T-helper 22 cell (primary cell): ENCODE measurements at places on chromosomes 13 and 19.

DNA sequence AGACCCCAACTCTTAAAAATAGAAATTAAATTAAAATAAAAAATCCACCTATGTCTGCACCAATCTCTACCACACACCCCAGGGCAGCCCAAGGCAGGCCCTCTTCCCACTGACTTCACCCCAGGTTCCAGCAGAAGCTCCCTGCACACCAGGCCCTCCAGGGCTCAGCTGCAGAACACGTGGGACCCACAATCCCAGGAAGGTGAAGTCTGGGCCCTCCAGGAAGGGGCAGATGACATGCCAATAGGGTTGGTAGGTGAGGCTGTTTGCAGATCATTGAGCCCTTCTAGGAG lies 19.2 kb upstream of the VSTM2B start:
- no peak for DNase-seq

DNA sequence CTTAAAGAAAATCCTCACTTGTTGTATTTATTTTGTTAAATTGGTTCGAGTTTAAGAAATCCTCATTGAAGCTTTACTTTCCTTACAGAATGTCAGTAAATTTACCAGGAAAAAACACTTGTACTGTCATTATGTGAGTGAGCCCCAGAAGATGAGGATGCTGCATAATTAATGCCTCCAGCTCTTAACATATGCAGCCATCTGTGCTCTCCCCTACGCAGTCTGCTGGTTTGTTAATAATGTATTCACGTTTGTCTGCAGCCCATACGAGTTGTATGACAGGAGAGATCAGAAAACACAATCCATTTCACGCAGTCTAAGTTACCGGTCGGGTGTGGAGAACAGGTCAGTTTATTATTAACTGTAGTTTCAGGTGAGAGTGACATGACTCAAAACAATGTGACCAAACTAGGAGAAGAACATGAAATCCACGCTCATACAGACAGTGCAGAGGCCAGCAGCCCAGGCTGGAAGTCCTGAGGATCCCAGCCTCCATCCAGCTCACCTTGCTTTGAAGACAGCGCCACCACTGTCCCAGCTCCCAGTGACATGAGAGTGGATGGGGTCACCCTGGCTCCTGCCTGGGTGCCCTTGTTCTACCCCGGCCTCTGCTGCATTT lies 19.8 kb upstream of the ATP11A start:
- DNase-seq: no peak

GRCh38 chr13:41179593-41180250 lies 14.6 kb downstream of the KBTBD7 start:
- DNase-seq: no peak

- DNase-seq: no peak
These were observed 4.8 kb upstream of the ECH1 start for GRCh38 chr19:38836159-38836982.

GRCh38 chr13:78601874-78602560 lies 1.3 kb downstream of the POU4F1 start:
- no peak for DNase-seq

- no peak for DNase-seq
These were observed 22.9 kb downstream of the MBNL2 start for GRCh38 chr13:97245011-97245410.

DNA sequence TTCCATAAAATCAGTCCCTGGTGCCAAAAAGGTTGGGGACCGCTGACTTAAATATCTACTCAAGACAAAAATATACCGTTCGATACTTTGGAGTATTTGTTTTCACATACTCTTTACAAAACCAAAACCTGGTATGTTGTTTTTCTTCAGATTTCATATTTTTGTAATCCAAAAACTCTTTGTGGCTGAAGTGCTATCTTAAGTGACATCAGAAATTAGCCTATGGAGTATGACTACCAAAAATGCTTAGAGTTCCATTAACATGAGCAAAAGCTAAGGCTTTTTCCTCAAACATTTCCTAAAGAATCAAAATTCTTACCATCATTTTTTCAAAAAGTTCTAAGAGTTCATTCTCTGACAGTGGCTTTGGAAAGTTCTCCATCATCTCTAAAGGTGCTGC lies 52.0 kb downstream of the DIAPH3 start:
- no peak for DNase-seq

DNA sequence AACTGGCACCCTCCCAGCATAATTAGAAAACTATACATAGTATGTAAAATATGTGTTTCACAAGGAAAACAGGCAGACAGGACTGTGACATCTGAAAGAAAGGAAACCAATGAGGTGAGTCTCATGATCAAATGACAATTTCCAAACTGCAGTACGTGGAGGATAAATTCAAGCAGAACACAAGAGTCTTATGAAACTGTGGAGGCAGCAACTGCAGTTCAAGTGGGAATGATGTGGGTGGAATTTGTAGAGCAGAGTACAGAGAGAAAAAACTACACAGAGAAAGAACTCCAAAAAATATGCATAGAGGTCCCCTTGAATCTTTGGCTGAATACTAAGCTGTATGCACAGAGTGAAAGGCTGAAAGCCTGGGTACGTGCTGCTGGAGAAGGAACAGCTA lies 9.7 kb downstream of the SIGLEC6 start:
- DNase-seq: no peak

DNA sequence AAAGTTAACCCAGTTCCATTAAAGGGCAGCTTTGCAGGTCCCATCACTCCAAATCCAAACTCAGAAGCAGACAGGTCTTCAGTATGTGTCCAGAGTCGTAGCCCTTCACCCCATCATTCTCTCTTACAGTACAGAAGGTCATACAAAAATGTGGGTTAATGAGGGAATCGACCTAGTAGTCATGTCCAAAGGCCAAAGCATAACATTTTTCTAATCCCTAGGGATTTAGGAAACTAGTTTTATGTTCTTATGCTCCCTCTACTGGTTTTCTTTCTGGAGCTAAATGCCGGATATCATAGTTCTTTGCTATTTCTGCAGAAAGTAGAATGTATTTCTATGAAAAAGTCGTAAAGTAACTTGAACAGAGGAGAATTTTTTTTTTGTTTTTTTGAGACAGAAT lies 72.2 kb downstream of the DHRS12 start:
- DNase-seq: no peak

GRCh38 chr13:41673640-41674039 lies 216.3 kb downstream of the RGCC start:
- no peak for DNase-seq

- no peak for DNase-seq
These were observed 18.3 kb downstream of the CCDC97 start for GRCh38 chr19:41328157-41328841.

DNA sequence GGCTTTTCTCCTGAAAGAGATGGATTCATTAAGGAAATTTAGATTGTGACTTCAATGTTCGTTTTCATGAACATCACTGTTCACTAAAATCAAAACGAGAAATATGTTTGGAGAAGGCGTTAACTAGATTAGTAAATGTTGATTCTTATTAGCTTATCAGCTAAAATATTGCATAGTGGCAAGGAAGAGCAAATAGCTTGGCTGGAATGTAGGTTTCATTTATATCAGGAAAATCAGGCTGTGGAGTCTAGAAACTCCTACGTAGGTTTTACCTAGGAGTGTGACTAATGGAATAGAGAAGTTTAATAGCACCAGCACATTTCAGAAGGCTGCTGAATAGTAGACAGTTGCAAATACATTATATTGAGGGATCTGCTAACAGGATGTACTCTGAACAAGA lies 344.9 kb downstream of the LIG4 start:
- DNase-seq: no peak

GRCh38 chr13:26962671-26963070 lies 202.1 kb upstream of the GPR12 start:
- no peak for DNase-seq

GRCh38 chr13:23458989-23459388 lies 25.5 kb upstream of the SACS start:
- DNase-seq: no peak

GRCh38 chr19:16258440-16258903 lies 60.8 kb downstream of the AP1M1 start:
- no peak for DNase-seq

DNA sequence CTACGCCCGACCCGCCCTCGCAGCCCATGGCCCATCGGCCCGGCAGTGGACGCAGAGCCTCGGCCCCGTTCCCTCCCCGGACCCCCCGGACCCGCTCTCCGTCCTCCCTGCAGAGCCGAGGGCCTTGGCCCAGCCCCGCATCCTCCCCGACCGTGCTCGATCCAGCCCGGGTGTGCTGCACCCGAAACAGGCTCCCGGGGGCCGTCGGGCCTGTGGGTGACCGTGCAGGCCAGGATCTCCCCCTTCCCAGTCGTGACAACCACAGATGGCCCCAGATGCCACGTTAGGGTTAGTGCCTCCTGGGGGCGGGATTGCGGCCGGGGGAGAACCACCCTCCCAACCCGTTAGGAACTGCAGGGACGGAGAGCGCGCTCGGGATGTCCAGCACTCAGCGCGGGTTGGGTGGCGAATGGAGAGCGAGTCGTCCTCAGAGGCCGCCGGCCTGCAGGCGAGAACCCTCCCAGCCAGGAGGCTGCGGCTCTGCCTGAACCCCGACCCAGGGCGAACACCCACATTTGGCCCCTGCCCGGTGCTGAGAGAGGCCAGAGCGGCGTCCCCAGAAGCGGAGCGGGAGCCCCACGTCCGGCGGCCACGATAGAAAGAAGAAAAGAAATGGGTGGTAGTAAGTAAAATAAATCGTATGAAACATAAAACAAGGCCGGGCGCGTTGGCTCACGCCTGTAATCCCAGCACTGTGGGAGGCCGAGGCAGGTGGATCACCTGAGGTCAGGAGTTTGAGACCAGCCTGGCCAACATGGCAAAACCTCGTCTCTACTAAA lies 6.7 kb upstream of the MADCAM1 start:
- no peak for DNase-seq

- no peak for DNase-seq
These were observed 6.5 kb downstream of the KCNN4 start for GRCh38 chr19:43774103-43774939.

DNA sequence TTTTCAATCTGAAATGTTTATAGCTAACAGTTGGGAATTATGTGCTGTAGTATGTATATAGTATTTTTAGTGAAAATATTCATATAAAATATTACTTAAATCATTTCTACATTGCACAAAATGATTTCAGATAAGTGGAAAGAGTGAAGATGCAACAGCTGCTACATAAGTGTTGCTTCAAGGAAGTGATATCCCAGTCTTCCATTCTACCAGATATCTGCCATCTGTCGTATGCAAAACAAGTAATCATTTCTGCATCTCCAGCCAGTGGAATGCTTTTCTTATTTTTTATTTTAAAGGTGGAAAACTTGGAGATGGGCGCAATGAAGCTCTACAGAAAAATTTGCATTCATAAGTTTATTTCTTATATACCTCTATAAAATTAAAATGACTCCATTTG lies 152.5 kb upstream of the MAB21L1 start:
- DNase-seq: no peak

DNA sequence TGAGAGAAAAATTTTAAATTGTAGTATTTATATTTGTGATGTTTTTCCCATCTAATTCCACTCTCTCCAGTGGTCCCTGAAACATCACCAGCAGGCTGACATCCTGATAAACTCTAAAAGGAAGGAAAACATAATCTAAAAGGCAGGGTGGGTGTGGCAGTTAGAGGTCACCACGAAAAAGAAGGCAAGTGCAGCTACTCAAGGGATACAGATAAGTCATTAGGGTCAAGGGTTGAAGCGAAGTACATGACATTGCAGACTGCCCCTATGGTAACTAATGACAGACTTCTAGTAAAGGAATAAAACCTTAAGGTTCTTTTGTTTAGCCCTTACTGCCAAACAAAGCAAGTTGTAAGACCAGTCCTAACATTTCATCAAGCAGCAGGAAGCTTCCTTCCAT lies 6.0 kb upstream of the NEK3 start:
- DNase-seq: no peak

DNA sequence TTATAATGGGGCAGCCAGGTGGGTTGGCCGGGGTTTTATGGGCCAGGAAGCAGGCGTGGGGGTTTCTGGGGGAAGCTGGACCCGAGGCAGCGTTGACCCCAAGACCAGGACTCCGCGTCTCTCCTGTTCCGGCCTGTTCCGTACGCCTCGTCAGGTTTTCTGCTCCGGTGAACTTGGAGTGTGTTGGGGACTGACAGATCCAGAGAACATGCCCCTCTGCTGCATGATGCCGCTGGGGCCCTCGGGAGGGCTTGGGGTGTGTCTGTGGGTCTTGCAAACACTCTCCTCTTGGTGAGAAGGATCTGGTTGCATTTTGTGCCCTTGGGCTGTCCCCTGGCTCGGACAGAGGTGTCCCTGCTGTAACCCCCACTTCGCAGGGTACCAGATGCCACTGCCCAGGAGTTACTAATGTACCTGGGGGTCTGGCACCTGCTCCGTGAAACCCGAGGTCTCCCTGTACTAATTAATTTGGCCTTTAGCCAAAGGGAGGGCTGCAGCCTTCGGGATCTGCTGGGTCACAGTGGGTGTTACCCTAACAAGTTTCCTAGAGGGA lies 15.6 kb downstream of the KDM4B start:
- DNase-seq: no peak

GRCh38 chr13:36211567-36211966 lies 2.8 kb downstream of the SOHLH2 start:
- no peak for DNase-seq

DNA sequence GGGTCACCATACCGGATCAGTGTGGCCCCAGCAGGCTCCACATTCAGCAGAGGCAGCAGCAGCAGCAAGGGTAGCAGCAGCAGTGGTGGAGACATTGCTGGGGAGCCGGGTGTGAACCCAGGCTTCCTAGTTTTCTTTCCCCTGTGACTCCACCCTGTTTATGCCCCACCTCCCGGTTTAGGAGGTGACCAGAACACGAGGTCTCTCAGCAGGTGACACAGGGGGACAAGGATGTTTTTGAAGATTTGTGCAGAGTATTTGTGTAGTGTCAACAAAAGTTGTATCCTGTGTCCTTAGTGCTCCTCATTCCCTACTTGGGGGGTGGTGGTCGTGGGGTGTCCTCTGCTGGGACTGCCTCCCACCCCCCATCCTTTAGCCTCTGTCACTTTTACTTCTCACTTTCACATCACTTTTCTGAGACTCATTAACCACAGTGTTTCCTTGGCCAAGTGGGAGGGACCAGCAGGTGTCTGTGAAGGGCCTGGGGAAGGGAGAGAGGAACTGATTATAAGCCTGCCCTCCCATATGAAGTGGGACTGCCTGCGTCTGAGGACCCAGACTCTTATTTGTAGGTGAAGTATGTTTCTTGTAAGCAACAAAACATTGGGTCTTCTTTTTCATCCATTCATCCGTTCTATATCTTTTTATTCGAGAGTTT lies 15.6 kb upstream of the KCNC3 start:
- no peak for DNase-seq

GRCh38 chr13:44142540-44142867 lies 231.1 kb upstream of the SERP2 start:
- no peak for DNase-seq

- DNase-seq: no peak
These were observed 139.4 kb downstream of the FREM2 start for GRCh38 chr13:38826182-38826813.

DNA sequence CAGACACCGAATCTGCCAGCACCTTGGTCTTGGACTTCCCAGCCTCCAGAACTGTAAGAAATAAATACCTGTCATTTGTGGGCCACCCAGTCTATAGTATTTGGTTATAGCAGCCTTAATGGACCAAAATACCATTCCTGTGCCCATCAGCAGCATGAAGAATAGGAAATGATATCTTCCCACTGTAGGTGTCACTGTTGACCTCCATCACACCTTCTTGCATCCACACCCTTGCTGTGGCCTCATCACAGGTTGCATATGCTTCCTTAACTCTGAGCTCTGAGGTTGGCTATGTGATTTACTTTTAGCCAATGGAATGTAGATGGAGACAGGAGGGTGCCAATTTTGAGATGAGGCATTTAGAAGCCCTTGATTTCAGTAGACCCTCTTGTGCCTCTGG lies 242.0 kb upstream of the TSHZ3 start:
- no peak for DNase-seq
